Pons (tissue), 1 donor: ENCODE measurements at places on chromosomes 6 and 20.
A peak's percentile ranks its signal among the peaks of the same experiment; 100 is the strongest.

- no peak for DNase-seq
Measured at GRCh38 chr20:4835244-4836177, 113.8 kb downstream of the PRND start.

- DNase-seq = no peak
Measured at GRCh38 chr6:45617441-45617840, 239.7 kb upstream of the SUPT3H start.

DNA sequence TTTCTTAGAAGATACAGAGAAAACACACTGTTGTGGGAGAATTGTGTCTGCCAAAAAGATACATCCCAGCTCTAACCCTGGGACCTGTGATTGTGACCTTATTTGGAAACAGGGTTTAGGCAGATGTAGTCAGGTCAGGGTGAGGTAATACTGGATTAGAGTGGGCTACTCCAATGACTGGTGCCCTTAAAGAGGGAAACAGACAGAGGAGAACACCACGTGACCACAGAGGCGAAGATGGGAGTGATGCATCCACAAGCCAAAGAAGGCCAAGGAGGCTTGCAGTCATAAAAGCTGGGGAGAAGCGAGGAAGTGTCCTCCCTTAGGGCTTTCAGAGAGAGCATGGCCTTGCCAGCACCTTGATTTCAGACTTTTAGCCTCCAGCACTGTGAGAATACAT, 35.6 kb downstream of the SLC52A3 start:
- DNase-seq = no peak

GRCh38 chr6:167709196-167709595, 117.5 kb upstream of the AFDN start:
- DNase-seq = no peak

DNA sequence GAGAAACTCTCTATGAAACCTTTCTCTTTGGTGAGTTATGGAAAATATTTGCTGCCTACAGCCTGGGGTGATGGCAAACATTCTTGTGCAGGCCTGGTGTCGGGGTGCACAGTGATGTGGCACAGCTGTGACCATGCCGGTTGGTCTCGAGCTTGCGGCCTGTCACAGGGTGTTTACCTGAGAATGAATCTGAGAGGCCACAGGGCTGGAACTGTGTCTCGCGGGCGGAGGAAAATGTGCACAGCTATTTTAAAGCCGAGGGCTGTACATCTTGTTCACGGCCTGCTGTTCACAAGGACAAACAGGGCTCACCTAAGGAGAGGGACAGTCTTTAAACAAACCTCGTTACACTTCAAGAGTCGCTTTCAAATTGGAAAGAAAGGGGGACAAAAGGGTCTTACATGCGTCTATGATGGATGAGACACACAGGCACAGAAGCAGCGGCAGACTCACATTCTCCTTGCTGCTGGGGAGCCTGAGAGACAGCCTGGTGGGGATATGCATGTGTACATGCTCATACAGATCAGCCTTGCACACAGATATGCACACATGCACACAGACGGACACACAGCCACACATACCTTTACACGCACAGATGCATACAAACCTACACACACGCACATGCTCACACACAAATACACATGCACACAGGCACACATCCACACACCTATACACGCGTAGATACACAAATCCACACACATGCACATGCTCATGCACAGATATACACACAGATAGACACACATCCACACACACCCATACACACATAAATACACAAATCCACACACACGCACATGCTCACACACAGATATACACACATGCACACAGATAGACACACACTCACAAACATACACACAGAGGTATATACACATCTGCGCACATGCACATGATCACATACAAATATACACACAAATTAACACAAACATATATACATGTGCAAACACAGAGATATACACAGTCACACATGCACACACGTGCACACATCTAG, 69.6 kb upstream of the FOXA2 start:
- no peak for DNase-seq

DNA sequence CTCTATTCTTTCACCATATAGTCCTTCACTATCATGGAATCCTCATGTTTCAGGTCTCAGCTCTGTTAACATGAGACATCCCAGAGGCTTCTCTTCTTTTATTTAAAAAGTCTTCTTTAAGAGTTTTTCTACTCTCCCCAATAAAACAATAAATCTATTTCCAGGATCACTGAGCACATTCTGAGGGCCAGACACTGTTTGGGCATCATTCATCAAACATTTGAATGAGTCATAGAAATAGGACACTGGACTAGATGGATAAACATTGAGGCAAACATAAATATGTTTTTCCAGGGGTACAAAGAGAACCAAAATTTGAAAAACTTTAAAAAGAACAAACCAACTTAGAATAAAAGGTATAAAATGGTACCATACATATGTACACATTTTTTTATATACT, 554.4 kb downstream of the KIF16B start:
- no peak for DNase-seq

DNA sequence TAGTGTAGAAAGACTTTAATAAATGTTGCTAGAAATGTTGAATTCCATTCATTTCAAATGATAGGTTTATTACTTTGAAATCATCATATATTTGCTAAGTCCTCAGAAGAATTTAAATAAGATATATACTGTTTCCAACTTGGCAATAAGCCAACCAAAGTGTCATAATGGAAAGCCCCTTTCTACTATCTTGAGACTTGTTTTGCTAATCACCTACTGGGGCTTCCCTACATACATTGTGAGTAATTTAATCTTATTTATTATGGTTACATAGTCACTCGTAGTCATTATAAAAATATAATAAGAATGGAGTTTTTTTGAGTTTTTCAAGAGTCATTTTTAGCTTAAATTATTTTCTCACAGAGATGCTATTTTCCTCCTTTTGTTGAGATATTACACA, 20.7 kb downstream of the COL19A1 start:
- DNase-seq = no peak

- peak; percentile 34 for DNase-seq
Measured at GRCh38 chr20:16803965-16804792, 56.0 kb downstream of the OTOR start.
